ENCODE measurements at places on chromosomes 6 and 20.

- no peak for DNase-seq
Measured at GRCh38 chr6:93341900-93342613, 77.3 kb downstream of the EPHA7 start.

DNA sequence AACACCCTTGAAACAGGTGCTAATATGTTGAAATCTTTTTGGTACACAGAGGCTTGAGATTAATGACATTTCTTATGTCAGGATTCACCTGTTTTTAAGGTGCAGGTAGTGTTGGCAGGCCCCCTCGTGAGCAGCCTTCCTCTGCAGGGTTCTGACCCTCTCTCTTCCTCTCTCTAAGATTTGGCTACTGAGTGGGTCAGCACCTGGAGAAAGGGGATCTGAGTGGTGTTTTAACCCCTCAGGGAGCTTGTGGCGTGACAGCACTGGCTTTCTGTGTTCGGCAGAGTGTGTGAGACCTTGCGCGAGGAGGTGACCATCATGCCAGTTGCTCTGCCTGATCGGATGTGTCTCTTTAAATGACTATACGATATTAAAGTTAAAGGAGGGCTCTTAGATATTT lies 37.1 kb downstream of the HIVEP1 start:
- no peak for DNase-seq

DNA sequence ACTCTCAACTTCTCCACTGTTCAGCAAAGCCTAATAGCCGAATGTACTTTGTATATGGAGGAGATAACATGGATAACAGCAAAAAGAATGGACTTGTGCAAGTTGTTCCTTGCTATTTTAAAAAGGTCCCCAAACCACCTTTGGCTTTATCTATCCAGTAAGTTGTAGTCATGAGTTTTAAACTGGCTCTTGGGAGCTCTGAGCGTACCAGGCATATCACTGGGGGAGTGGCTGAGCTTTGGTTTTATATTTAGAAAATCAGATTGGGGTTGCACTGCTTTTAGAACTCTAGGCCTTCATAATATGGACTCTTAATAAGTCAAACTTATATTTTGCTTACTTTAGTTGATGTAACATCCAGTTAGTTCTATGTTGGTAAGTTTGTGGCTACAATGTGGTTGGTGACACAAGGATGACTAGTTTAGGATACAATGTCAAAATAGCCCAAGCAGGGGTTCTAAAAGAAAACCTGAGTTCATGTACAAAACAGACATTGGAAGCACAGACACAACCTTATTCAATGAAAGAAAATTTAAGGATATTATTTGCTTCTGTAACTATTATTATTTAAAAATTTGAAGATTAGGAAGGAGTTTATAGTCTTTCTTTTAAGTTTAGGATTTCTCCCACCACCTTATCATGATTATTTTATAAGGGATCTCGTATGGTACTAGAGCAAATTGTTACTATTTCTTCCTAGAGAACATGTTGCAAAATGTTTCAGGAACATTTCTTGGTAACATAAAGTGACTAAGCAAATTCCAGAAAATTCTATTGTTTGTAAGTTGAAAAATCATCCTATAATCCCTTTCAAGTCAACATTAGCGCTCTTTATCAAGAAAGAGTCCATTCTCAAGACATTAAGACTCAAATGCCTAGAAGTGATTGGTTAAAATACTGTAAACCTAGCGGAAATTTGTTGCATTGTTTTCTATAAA lies 165.8 kb upstream of the SUPT3H start:
- DNase-seq, result no peak

DNA sequence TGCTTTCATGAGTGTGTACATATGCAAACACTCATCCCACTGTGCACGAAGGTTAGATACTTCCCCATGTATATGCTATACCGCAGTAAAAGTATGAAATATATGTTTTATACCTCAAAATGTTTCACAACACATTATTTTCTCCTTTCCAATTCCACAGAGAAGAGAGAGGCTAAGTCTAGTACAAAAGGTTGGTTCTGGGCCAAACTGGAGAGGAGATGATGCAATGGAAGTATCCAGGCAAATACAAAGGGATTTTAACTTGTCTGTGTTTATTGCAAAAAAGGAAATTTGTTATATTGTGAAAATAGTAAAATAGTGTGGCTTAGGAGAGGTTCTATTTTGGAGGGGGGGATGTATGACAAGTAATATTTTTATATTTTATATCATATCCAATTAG lies 112.6 kb downstream of the PLCB1 start:
- DNase-seq, result no peak

- no peak for DNase-seq
Measured at GRCh38 chr6:170032197-170032596, 258.7 kb downstream of the DLL1 start.

- peak; percentile 38 for DNase-seq
Measured at GRCh38 chr6:25788305-25788922, 33.9 kb downstream of the SLC17A4 start.

DNA sequence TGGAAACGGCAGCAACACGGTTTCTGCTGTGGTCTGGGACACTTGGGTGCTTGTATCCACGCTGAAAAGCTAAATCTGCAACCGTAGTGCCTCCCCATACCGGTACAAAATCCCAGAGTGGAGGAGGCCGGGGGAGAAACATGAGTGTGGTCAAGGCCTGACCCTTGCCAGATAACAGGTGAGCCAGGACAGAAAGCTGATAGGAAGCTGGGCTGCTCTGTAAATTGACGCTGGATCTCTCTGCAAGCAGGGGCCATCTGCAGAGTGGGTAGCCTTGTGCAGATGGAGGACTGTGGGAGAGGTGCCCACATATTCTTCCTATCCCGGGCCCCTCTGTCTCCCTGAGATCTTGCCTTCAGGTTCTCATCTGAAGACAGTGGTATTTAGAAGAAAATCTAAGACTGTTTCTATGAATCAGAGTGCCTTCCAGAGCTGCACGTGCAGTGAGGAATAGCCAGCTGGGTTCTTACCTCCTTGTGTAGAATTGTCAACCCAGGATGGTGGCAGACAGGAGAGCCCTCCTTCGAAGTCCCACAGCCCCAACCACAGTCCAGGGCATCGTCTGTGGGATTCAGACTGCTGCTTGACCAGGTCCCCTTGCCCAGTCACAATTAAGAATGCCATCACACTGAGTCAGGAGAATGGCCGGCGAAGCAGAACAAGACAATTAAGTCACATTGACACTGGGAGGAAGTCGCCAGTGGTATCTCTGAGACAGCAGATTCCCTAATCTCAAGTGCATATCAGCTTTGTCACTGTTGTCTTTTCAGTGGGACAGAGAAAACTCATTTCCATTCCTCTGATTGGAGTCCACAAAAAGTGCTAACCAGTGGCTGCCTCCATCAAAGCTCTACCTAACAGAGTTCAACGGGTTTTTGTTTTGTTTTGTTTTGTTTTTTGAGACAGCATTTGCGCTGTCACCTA lies 100.0 kb upstream of the RIPOR2 start:
- DNase-seq, result peak; percentile 25

DNA sequence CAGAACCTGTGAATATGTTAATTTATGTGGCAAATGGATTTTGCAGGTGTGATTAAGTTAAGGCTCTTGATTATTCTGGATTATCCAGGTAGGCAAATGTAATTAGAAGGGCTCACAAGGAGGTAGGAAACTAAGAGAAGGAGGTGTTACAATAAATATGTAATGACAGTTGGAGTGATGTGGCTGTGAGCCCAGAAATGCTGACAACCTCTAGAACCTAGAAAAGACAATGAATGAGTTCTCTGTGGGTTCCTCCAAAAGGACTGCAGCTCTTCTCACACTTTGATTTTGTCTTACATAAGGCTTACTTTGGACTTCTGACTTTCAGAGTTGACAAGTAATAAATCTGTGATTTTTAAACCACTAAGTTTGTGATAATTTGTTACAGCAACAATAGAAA lies 406.6 kb upstream of the EPHA7 start:
- DNase-seq, result no peak

DNA sequence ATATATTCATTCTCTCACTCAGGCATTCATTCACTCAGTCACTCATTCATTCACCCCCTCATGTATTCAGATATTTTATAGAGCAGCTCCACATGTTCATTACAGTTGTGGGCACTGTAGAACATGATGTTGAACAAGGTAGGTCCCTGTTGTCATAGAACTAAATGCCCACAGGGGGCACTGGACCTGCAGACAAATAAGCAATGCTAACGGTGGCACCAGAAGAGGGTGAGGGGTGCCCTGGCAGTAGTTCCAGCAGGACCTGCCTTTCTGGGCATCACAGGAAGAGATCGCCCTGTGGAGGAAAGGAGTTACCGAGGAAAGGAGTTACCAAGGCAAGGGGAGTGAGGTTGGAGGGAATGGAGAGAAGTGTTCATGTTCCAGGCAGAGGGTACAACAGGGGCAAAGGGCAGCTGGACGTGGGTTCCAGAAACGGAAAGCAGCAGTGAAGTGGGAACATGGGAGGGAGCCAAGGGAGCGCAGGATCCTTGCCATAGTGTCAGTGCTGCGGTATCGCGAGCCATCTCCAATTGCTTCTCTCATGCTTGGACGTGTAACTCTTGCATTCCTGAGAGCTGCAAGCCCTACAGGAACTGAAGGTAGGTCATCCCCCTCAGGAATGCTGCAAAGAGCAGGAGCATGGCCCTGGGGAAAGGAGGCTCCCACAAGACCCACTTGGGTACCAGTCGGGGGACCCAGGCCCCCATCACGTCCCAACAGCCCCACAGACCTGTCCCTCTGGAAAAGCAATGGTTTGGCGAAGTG lies 128.2 kb downstream of the EDN3 start:
- no peak for DNase-seq

GRCh38 chr6:163381118-163381756 lies 33.3 kb upstream of the QKI start:
- DNase-seq, result no peak

GRCh38 chr6:13147376-13147775 lies 181.0 kb downstream of the TBC1D7 start:
- DNase-seq, result no peak

- DNase-seq, result no peak
Measured at GRCh38 chr6:145209272-145209671, 526.0 kb downstream of the EPM2A start.

- DNase-seq, result no peak
Measured at GRCh38 chr20:1619861-1620444, at the start of gene SIRPB1. Gene SIRPB1 (minus strand): TSS chr20:1620009. CDS start chr20:1619944, 65 bp downstream.

DNA sequence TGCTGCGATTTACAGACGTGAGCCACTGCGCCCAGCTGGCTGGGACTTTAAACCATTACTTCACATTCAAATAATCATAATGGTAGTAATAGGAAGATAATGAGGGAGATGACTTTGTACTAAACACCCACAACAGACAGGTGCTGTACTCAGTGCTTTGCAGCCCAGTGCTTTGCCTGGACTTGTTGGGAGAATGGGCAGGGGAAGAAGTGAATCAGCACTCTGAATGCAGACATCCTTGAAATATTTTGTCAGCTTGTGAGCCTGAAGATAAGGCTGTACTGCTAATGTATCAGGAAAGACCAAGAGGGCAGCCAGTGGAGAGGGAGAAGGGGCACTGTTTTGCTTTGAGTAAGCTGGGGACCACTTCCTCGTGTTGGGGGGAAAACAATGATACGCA lies 17.4 kb downstream of the NKX2-2 start:
- DNase-seq, result no peak
